Hepatocyte (in vitro differentiated cells): ENCODE measurements at places on chromosomes 16 and 17. TPM values are rescaled to one million over a fixed set of nuclear protein-coding genes. Genes with fewer than 3 reads are reported as not detected.

DNA sequence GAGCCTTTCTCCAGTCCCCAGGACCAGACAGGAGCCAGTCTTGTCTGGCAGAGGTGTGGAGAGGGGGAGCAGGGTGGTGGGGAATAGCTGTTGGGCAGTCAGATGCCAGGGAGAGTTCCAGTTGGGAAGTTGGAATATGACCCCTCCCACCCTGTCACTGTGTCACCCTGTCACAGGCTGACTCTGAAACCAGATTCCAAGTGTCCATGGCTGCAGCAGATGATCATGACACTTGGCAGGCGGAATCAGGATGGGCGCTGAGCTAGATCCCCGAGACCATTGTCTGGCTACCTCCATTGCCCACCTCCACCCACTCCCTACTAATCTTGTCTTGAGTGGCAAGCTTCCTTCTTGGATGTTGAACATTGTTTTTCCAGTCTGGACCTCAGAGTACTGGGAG, 9.2 kb upstream of the NFATC3 start:
- peaks cover 10% of the 10 kb centered on the region for H3K4me1 ChIP-seq
- H3K27ac ChIP-seq: no peak overlapping the region
- no peaks in the 10 kb centered on the region for H3K36me3 ChIP-seq

- H3K4me1 ChIP-seq: no peaks in the 10 kb centered on the region
- H3K4me3 ChIP-seq: no peak overlapping the region
- no peaks in the 10 kb centered on the region for H3K27me3 ChIP-seq
Measured at GRCh38 chr16:13109171-13109570, 207.8 kb downstream of the SHISA9 start.

DNA sequence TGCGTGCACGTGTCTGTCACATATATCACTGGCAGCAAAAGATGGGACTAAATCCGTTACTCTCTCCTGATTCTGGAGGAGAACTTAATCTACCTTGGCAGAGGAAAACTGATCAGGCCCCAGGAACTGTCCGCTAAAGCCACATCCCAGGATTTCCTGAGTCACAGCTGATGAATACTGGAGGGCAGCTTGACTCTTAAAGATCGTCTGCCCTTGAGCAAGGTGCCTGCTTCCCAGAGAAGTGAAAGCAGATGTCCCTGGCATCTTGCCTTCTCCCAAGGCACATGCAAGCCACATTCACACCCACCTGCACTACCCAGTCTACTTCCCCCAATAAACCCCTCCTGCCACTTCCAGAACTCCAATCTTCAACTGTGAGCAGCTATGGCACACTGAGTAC, 99.8 kb downstream of the CPPED1 start:
- no peak overlapping the region for H3K4me3 ChIP-seq
- no peak for DNase-seq
- H3K27ac ChIP-seq: no peak overlapping the region
- H3K4me1 ChIP-seq: no peaks in the 10 kb centered on the region

- no peaks in the 10 kb centered on the region for H3K36me3 ChIP-seq
- DNase-seq: no peak
- H3K4me1 ChIP-seq: peaks cover 9% of the 10 kb centered on the region
- no peaks in the 10 kb centered on the region for H3K27me3 ChIP-seq
Measured at GRCh38 chr17:28738680-28739384, 5.0 kb upstream of the TRAF4 start.

GRCh38 chr17:47649972-47650524, 329 bp downstream of the KPNB1 start:
- peak overlapping the region; percentile 86 for H3K27ac ChIP-seq
- H3K27me3 ChIP-seq: no peaks in the 10 kb centered on the region
- H3K36me3 ChIP-seq: peaks cover 5% of the 10 kb centered on the region

GRCh38 chr17:67636834-67637520, 80.8 kb upstream of the NOL11 start:
- H3K27ac ChIP-seq: no peak overlapping the region
- no peaks in the 10 kb centered on the region for H3K4me1 ChIP-seq
- H3K4me3 ChIP-seq: no peak overlapping the region

GRCh38 chr17:4808378-4808767, 1.4 kb downstream of the PLD2 start:
- no peak overlapping the region for H3K4me3 ChIP-seq
- H3K36me3 ChIP-seq: no peaks in the 10 kb centered on the region
- no peak overlapping the region for H3K27ac ChIP-seq
- no peaks in the 10 kb centered on the region for H3K4me1 ChIP-seq
- H3K27me3 ChIP-seq: no peaks in the 10 kb centered on the region

GRCh38 chr16:12295395-12295794, 318.9 kb downstream of the SNX29 start:
- DNase-seq: no peak
- H3K27me3 ChIP-seq: no peaks in the 10 kb centered on the region
- H3K4me3 ChIP-seq: no peak overlapping the region
- no peak overlapping the region for H3K27ac ChIP-seq
- H3K36me3 ChIP-seq: no peaks in the 10 kb centered on the region

DNA sequence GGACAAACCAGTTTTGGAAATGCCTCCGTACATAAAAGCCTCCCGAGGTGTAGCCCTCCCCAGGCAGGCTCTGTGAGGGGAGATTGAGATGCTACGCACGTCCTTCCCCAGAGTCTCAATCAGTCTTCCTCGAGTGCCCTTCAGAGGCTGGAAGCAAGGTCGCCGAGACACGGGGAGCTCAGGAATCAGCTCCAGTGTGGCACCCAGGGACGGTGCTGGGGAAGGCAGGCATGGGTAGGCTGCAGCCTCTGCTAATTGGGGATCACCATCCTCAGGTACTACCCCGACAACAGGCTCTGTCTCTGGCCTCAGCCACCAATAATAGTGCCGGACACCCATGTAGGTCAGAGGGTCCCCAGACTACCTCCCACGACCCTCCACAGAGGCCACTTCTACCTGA, 28.1 kb upstream of the GSG1L start:
- no peak overlapping the region for H3K27ac ChIP-seq
- H3K27me3 ChIP-seq: no peaks in the 10 kb centered on the region
- DNase-seq: no peak
- H3K4me1 ChIP-seq: no peaks in the 10 kb centered on the region
- no peak overlapping the region for H3K4me3 ChIP-seq

- no peak overlapping the region for H3K27ac ChIP-seq
- no peak overlapping the region for H3K4me3 ChIP-seq
- peaks cover 14% of the 10 kb centered on the region for H3K4me1 ChIP-seq
Measured at GRCh38 chr17:48522031-48522653, 8.7 kb downstream of the HOXB1 start.

GRCh38 chr17:15048381-15048780, 216.7 kb downstream of the PMP22 start:
- no peaks in the 10 kb centered on the region for H3K27me3 ChIP-seq
- no peak overlapping the region for H3K4me3 ChIP-seq
- no peaks in the 10 kb centered on the region for H3K36me3 ChIP-seq
- no peaks in the 10 kb centered on the region for H3K4me1 ChIP-seq
- no peak overlapping the region for H3K27ac ChIP-seq
- no peak for DNase-seq

GRCh38 chr16:31333686-31334649, 21.0 kb upstream of the ITGAX start:
- no peaks in the 10 kb centered on the region for H3K4me1 ChIP-seq
- peaks cover 36% of the 10 kb centered on the region for H3K27me3 ChIP-seq
- peak; percentile 45 for DNase-seq
- H3K36me3 ChIP-seq: no peaks in the 10 kb centered on the region

DNA sequence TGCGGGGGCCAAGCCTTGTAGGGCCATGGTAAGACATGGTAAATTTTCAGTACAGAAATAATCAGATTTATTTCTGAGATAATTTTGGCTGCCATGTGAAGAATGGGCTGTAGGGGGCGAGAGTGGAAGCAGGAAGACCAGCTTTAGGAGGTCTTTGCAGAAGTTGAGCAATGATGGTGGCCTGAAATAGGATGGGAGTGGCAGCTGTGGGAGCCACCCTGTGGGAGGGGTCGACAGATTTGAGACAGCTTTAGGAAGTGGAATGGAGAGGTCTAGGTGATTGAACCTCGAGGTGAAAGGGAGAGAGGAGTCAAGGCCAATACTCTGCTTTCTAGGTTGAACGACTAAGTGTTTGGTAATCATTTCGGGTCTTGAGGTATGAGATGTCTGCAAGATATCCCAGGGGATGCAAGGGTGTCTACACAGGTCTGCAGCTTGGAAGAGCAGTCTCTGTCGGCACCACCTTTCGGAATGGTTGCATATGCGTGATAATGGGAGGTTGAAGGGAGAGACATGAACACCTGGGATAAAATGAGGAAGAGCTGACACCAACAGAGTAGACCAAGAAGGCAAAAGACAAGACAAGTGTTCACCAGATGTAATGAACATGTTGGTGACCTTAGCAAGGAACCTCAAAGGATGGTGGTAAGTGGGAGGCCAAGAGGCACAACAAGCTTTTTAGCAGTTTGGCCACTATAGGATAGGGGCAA, 4.2 kb upstream of the ATXN7L3 start:
- H3K27ac ChIP-seq: peak overlapping the region; percentile 25
- no peaks in the 10 kb centered on the region for H3K36me3 ChIP-seq
- no peak overlapping the region for H3K4me3 ChIP-seq
- H3K4me1 ChIP-seq: peaks cover 5% of the 10 kb centered on the region

DNA sequence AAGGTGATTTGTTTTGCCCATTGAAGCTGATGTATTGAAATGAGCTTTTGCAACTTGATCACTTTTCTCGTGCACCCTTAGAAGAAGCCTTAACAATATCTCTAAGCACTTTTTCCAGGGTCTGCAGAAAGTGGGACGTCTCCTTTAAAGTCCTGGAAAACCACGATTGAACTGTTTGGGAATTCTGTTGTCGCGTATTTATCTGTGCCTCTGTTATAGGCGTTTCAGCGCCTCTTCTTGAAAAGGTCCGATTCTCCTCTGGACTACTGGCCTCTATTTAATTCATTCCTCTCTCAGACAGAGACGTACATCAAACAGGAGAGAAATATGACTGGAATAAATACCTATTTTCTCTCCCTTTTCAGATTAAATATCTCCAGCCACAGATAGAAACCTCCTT, 262.4 kb upstream of the PSMD7 start:
- H3K4me1 ChIP-seq: no peaks in the 10 kb centered on the region
- no peaks in the 10 kb centered on the region for H3K27me3 ChIP-seq
- no peaks in the 10 kb centered on the region for H3K36me3 ChIP-seq
- no peak for DNase-seq
- H3K4me3 ChIP-seq: no peak overlapping the region

- no peak overlapping the region for H3K4me3 ChIP-seq
- H3K27me3 ChIP-seq: peaks cover 31% of the 10 kb centered on the region
- H3K4me1 ChIP-seq: no peaks in the 10 kb centered on the region
- no peaks in the 10 kb centered on the region for H3K36me3 ChIP-seq
- no peak overlapping the region for H3K27ac ChIP-seq
- DNase-seq: peak; percentile 49
Measured at GRCh38 chr16:22641131-22641628, 130.5 kb downstream of the NPIPB5 start.

DNA sequence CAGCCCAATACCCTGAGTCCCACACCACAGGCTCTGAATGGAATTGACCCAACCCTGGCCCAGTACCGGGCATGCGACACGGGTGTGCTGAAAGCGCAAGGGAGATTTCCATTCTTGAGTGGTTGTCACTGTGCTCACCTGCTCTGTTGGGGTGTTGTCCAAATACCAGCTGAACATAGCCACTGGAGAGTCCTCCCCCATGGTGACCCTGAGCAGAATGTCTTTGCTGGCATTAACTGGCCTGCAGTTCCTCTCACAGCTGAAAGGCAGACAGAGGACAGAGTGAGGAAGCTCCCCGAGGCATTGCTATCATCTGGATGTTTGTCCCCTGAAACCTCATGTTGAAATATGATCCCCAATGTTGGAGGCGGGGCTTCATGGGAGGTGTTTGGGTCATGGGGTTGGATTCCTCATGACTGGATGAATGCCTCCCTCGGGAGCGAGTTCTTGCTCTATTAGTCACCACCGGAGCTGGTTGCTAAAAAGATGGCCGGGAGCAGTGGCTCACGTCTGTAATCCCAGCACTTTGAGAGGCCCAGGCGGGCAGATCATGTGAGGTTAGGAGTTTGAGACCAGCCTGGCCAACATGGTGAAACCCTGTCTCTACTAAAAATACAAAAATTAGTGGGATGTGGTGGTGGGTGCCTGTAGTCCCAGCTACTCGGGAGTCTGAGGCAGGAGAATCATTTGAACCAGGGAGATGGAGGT, 57.3 kb upstream of the BCO1 start:
- DNase-seq: peak; percentile 94
- H3K4me1 ChIP-seq: no peaks in the 10 kb centered on the region
- no peak overlapping the region for H3K4me3 ChIP-seq
- no peaks in the 10 kb centered on the region for H3K36me3 ChIP-seq
- no peaks in the 10 kb centered on the region for H3K27me3 ChIP-seq
- peak overlapping the region; percentile 86 for H3K27ac ChIP-seq

GRCh38 chr17:20091174-20092029, 82.2 kb downstream of the SPECC1 start:
- no peak for DNase-seq
- H3K36me3 ChIP-seq: no peaks in the 10 kb centered on the region
- no peak overlapping the region for H3K27ac ChIP-seq
- H3K4me3 ChIP-seq: no peak overlapping the region
- peaks cover 5% of the 10 kb centered on the region for H3K4me1 ChIP-seq

GRCh38 chr17:57407287-57408070, 151.2 kb downstream of the MSI2 start:
- peaks cover 40% of the 10 kb centered on the region for H3K4me1 ChIP-seq
- DNase-seq: peak; percentile 59
- peak overlapping the region; percentile 92 for H3K27ac ChIP-seq
- no peaks in the 10 kb centered on the region for H3K36me3 ChIP-seq
- no peaks in the 10 kb centered on the region for H3K27me3 ChIP-seq

- DNase-seq: no peak
- no peak overlapping the region for H3K4me3 ChIP-seq
- no peak overlapping the region for H3K27ac ChIP-seq
- no peaks in the 10 kb centered on the region for H3K27me3 ChIP-seq
Measured at GRCh38 chr16:11320170-11320569, 25.1 kb upstream of the RMI2 start.

GRCh38 chr16:1435921-1436697, 5.2 kb downstream of the PERCC1 start:
- no peaks in the 10 kb centered on the region for H3K36me3 ChIP-seq
- H3K27me3 ChIP-seq: no peaks in the 10 kb centered on the region
- no peak for DNase-seq
- H3K4me1 ChIP-seq: peaks cover 3% of the 10 kb centered on the region
- H3K27ac ChIP-seq: no peak overlapping the region

Gene ENGASE
- 17.5 and 34.0 TPM in 2 replicates for total RNA-seq

Gene MYH2
- not detected in 2 replicates for total RNA-seq

Gene FKBP10
- total RNA-seq: 239 and 290 TPM in 2 replicates

Gene KRT222
- 1.8 and 2.8 TPM in 2 replicates for total RNA-seq

Gene ELP5
- total RNA-seq: 30.4 and 30.6 TPM in 2 replicates

Gene RPS6KB1
- total RNA-seq: 17.2 and 22.4 TPM in 2 replicates

Gene SLC6A2
- 0.20 and 1.1 TPM in 2 replicates for total RNA-seq

Gene GAST
- not detected in 2 replicates for total RNA-seq

Gene PRAC2
- total RNA-seq: not detected in 2 replicates

Gene CTCF
- total RNA-seq: 44.1 and 46.0 TPM in 2 replicates

Gene KRTAP4-9
- total RNA-seq: not detected in 2 replicates

Gene CYBA
- 196 and 255 TPM in 2 replicates for total RNA-seq

Gene TSPOAP1
- 10.0 and 15.4 TPM in 2 replicates for total RNA-seq

Gene KRT39
- total RNA-seq: 1.0 TPM in 1 of 2 replicates, not detected in the other
